ENCODE measurements at places on chromosomes 6 and 20.

GRCh38 chr6:30885999-30886896, 1.9 kb downstream of the DDR1 start:
- peak; percentile 93 for DNase-seq

GRCh38 chr6:114292431-114292830, 50.4 kb downstream of the HS3ST5 start:
- no peak for DNase-seq

DNA sequence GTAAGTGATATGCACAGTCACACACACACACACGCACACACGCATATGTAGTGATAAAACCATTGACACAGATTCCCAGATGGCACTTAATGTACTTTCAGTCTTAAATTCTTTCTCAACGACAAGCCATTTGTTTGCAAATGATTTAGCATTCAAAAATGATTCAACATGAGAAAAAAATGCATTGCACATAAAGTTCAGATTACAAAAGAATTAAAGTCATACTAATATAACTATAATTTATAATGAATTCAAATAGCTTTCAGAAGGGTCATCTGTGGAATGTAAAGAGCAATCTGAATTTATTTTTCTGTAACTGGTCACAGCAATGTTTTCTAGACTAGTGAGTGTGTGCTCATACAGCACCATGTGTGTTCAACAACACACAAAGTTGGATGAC, 521.6 kb upstream of the ZNF337 start:
- no peak for DNase-seq

- no peak for DNase-seq
Observed at GRCh38 chr6:150681578-150682395, 82.1 kb downstream of the PLEKHG1 start.

- DNase-seq = no peak
Observed at GRCh38 chr6:107822176-107823046, 1.7 kb downstream of the SCML4 start.

DNA sequence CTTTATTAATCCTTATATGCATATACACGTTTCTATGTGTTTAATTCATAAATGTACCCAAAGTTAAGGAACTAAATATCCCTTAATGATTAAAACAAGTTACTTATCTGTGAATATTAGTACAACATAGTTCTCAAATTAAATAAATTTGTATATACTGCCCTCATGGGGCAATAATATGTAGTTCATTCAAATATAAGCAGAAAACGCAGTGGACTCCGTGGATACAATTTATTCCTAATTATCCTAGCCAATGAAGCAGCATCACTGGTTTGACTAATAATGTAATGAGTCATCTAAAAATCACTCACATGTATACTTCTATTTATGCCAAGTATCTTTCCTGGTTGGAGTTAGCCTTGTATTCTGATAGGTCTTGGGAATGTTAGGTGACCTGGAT, 111.6 kb downstream of the TBC1D32 start:
- DNase-seq = no peak

GRCh38 chr6:124420116-124420840, 542.0 kb upstream of the RNF217 start:
- no peak for DNase-seq

Data from LoVo (cell line).